ENCODE measurements at places on chromosomes 6 and 20.

GRCh38 chr6:84657486-84657885 is 106.9 kb downstream of the TBX18 start:
- no peak for DNase-seq

GRCh38 chr6:151544453-151544852 is 50.6 kb downstream of the CCDC170 start:
- DNase-seq, result no peak

GRCh38 chr6:57262901-57263694 is 41.0 kb upstream of the RAB23 start:
- DNase-seq, result peak; percentile 76

DNA sequence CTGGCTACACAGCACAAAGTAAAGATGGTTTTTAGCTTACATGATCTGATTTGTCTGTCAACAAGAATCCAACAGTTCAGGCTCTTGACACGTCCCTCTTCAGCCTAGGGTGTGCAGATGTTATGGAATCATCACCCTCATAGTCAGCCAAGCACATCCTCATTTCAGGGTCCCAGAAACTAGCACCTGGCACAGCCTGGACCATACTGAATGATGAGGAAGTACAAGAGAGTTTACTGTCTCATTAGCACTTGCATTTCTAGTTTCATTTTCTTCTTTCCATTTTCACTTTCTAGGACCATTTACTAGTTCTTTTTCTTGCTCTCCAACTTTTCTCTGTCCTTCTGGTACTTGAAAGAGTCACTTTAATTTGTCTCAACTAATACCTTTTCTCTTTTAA is 6.5 kb downstream of the RIPOR2 start:
- DNase-seq, result no peak

DNA sequence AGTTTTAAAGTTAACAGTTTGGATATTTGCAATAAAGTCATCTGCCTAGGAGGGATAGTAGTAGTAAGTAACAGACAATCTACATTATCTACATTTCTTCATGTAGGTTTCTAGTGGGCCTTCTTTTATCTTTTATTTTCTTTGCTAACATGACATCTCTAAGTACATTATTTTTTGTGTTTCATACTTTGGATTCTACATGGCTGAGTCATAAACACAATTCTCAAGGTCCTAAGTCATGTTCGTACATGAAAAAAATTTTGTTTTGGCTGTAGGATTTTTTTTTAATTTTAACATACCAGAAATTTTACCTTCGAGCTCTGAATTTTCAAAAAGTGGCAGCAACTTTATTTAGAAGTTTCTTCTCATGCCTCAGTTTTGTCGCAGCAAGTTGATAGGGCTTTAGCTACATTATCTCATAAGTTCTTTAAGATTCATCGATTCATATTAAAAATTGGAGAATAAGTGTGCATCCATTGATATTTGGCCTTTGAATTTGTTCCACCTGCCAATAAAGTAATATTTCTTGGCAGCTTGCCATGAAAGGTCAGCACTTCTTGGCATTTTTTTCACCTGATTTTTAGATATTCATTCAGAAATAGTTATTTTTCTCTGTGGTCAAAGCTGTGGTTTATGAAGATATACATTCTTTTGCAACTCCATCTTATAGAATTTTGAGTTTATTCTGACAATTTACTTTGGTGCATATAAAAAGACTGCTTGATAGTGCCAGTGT is 146.2 kb downstream of the GRIK2 start:
- peak; percentile 78 for DNase-seq

DNA sequence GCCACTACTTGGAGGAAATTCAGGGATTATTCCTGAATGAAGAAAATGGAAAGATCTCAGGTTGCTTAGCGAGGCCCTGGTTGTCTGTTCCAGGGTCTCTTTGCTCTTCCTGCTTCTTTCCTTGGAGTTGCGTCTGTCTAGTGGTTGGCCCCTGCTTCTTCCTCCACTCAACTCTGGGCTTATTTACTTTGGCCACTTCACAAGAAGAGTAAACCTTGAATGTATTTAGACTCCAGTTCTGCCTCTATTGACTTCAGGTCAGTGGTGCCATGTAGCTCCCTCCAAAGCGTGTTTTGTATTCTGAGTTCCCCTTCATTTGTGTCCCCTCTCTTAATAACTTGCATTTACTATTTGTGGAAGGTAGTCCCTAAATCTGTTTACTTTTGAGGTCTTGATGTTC is 456.5 kb downstream of the UTRN start:
- DNase-seq, result no peak

DNA sequence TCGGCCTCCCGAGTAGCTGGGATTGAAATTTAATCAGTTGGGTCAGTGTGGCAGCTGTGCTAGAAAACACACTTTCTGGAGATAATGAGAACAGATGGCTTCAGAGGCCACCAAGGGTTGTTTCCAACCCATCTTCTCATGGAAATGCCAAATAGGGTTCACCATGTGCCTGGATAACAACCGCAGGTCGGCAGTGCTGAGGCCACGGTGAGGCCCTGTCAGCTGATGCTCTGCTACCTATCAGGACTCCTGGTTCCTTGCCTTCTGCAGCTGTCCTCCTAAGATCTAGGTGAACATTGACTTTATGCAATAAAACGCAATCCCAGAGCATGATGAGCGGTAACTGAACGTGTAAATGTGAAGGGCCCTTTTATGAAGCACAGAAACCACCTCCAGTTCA is 139.3 kb upstream of the SNX9 start:
- peak; percentile 21 for DNase-seq

DNA sequence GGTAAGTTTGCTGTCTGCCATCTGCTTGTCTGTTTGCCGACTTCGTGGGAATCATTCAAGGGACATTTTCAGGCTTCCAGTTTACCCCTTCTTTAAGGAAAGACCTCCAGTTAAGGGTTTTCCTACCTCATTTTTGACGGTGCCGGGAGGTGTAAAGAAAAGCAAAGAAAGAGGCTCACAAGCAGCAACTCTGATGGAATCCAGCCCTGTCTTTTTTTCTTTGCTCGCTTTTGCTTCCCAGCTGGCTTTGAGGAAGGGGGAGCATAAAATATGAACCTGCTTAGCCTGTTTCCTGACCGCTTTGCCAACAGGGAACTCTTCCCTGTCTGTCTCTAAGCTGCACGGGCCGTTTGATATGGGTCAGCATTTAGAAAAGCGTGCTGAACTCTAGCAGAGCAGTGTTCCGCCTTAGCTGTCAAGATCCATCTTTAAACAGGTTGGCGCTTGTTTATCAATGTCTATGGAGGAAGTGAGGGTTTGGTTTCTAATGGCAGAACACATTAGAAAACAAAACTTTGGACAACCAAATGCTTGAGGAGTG is 13.8 kb downstream of the SYTL3 start:
- no peak for DNase-seq

DNA sequence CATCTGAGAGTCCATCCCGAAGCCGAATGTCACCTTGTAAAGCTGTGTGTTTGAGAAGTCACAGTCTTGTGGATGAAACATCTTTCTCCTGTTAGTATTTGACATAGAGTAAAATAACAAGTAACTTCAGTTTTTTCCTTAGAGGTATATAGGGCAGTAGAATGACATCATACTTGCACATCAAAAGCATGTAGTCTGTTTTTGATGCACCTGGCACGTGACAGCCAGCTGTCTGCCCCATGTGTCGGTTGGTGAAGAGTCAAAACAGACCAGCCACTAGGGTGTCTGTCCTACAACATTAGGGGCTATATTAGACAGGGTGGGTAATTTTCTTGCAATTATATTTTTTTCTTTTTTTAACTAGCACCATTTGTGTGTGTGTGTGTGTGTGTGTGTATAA is 70.2 kb downstream of the SNX9 start:
- no peak for DNase-seq

- peak; percentile 63 for DNase-seq
Observed at GRCh38 chr20:10524034-10524476, 89.0 kb downstream of the SLX4IP start.

- DNase-seq, result peak; percentile 97
Observed at GRCh38 chr6:160972111-160972510, 19.5 kb upstream of the MAP3K4 start.

- DNase-seq, result peak; percentile 41
Observed at GRCh38 chr6:26017632-26017966, 55.0 kb downstream of the TRIM38 start.

GRCh38 chr20:60249436-60249835 is 291.2 kb downstream of the CDH26 start:
- DNase-seq, result peak; percentile 96

GRCh38 chr20:39877788-39878187 is 811.2 kb downstream of the MAFB start:
- no peak for DNase-seq

- peak; percentile 74 for DNase-seq
Observed at GRCh38 chr20:50305636-50306477, 115.2 kb downstream of the CEBPB start.

DNA sequence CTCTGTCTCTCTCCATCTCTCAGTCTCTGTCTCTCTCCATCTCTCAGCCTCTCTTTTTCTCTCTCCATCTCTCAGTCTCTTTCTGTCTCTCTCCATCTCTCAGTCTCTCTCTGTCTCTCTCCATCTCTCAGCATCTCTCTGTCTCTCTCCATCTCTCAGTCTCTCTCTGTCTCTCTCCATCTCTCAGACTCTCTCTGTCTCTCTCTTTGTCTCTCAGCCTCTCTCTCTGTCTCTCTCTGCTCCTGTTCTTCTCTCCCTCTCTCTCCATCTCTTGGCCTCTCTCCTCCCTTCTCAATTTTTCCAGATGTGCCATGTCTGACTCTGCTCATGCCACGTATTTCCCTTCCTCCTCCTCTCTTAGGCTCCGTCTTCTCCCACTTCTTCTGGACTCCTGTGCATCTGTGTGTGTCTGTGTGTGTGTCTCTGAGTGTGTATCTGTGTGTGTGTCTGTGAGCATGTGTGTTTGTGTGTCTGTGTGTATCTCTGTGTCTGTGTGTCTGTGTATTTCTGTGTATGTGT is 72.7 kb downstream of the SRC start:
- no peak for DNase-seq

DNA sequence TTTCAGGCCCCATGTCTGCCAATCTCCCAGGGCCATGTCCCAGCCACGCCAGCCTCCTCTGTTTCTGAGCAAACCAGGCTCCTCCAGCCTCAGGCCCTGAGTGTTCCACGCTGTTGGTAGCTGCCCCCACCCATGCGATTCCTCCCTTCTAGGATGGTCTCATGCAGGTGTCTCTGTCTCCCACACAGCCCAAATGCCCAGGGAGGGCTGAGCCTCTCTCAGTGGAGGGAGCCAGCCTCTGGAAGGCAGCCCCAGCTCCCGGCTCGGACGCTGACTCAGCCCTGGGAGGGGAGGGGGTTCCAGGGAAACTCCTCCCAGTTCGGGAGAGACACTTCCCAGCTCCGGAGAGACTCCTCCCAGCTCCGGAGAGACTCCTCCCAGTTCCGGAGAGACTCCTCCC is 122.9 kb upstream of the AFDN start:
- DNase-seq, result no peak

GRCh38 chr6:12203001-12203400 is 87.2 kb upstream of the EDN1 start:
- no peak for DNase-seq

GRCh38 chr20:42442716-42443115 is 747.0 kb downstream of the PTPRT start:
- DNase-seq, result no peak

- no peak for DNase-seq
Observed at GRCh38 chr6:170093658-170094596, 197.0 kb downstream of the DLL1 start.

- no peak for DNase-seq
Observed at GRCh38 chr6:141041596-141042087, 1091.1 kb upstream of the GJE1 start.

- DNase-seq, result peak; percentile 98
Observed at GRCh38 chr6:626236-626635, 30.7 kb downstream of the HUS1B start.

GRCh38 chr6:53921639-53922038 is 126.8 kb downstream of the LRRC1 start:
- no peak for DNase-seq

DNA sequence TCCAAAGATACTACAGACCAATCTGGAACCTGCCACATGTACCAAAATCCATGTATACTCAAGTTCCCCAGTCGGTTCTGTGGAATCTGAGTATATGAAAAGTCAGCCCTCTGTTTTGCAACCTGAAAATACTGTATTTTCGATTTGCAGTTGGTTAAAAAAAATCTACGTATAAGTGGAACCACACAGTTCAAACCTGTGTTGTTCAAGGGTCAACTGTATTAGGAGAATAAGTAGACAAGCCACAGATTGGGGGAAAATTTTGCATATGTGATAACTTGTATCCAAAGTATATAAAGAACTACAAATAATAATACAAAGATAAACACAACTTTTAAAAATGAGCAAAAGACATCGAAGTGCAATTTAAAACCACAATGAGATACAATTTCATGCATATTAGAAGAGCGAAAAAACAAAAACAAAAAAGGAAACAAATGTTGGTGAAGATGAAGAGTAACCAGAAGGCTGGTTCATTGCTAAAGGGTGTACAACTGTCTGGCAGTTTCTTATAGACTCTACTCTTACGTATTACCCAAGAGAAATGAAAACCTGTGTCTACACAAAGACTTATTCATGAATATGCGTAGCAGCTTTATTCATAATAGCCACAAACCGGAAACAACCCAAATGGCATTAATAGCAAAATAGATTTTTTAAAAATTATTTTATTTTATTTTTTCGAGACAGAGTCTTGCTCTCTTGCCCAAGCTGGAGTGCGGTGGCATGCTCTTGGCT is 180.8 kb downstream of the BCAS1 start:
- no peak for DNase-seq
